NCI-H82 (cell line): ENCODE measurements at places on chromosomes 6 and 20.

DNA sequence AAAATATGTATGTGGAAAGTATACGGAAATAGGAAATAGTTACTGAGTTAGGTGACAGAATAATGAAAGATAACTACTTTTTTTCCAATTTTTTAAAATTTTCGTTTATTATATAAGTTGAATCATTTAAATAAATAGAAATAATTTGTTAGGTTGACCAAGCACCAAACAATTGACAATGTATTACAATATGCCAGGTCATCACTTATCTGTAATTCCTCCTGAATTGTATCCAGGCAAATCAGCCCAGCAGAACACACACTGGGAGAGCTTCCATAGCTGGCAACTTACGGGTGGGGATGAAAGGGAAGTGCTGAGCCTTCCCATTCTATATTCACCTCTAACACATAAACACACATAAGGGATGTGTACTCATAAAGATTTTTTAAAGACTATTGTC lies 40.7 kb downstream of the FAXC start:
- DNase-seq, result no peak

DNA sequence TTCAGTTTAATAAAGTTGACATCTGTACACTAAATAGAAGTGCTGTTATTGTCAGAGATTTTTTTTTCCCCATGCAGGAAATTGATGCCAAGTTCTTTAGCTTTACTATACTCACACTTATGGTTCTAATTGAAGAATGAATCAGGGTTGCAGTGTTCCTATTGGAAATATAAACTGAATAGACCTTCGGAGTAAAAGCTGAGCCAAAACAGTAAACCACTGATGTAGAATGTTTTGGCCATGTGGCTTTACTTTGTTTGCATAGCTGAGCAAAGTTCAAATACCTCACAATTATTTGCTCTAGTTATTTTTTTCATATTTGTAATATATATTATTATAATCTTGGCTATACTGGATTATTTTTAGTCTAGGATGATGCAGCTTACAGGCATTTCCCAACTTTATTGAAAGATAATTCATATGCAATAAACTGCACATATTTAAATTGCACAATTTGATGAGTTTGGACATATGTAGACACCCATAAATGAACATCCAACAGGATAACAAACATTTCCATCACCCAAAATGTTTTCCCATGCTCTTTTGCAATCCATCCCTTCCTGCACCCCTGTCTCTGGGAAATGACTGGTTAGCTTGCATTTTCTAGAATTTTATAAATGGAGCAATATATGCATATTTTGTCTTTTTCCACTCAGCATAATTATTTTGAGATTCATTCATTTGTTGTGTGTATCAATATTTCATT lies 105.8 kb upstream of the NOX3 start:
- no peak for DNase-seq

- DNase-seq, result no peak
These were observed 20.9 kb upstream of the PLCG1 start for GRCh38 chr20:41116282-41116956.

DNA sequence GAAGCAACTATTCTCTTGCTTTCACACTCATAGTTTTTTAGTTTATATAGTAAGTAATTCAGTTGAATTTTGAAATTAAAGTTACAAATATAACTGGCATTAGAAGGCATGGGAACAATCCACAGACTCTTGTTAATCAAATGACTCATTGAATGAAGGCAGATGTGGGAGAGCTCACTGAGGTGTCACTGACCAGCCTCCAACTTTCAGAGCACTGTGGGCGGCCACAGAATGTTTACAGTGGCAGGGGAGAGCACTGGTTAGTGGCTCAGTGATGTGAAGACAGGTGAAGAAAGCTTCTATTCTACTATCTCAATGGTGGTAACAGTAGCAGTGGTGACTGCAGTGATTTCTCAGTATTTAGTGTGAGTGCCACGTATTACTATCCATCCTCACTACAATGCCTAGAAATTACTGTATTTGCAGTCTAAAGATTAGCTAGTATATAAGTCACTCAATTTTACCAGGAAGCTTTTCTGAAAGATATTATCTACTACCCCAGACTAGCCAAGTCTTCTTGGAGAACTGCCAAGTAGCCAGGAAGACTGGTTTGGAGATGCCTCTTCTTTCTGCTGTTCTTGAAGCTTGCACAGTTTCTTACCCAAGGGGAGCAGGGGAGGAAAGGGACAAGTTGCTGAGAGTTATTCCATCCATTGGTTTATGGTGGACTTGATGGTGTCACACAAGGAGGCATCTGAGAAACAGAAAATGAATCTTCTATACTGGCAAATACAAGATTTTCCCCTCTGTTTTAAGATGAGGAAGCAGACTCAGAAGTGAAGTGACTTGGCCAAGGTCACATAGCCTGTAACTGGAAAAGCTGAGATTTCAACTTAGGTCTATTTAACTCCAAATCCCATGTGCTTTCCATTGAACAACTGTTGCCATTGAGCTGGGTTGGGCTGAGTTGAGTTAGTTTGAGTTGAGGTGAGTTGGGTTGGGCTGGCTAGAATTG lies 231.2 kb downstream of the ANKRD60 start:
- DNase-seq, result no peak

GRCh38 chr6:158357570-158358216 lies 45.4 kb downstream of the TULP4 start:
- DNase-seq, result no peak

GRCh38 chr6:24658573-24659560 lies 7.8 kb downstream of the TDP2 start:
- no peak for DNase-seq

- DNase-seq, result no peak
These were observed 198.8 kb upstream of the PREP start for GRCh38 chr6:105601541-105602236.

- no peak for DNase-seq
These were observed 75.4 kb downstream of the ELOVL5 start for GRCh38 chr6:53273370-53273769.

DNA sequence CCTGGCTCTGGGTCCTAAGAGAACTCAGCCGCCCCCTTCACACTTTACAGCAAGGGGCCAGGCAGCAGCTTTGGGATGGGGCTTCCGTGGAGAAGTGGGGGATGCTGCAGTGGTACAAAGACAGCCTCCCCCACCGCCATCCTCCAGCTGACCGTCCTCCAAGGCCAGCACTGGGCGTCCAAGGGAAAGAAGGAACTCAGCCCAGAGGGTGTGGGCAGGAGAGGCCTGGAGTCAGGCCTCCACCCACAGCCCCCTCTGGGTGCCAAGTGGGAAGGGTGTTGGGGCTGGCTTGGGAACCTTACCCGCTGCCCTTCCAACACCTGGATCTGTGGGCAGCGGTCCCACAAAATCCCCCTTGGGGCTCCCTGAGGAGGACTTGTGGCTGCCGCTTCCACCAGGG lies 13.1 kb downstream of the STMN3 start:
- DNase-seq, result no peak

- DNase-seq, result no peak
These were observed 521.5 kb upstream of the IRAK1BP1 start for GRCh38 chr6:78345882-78346281.

DNA sequence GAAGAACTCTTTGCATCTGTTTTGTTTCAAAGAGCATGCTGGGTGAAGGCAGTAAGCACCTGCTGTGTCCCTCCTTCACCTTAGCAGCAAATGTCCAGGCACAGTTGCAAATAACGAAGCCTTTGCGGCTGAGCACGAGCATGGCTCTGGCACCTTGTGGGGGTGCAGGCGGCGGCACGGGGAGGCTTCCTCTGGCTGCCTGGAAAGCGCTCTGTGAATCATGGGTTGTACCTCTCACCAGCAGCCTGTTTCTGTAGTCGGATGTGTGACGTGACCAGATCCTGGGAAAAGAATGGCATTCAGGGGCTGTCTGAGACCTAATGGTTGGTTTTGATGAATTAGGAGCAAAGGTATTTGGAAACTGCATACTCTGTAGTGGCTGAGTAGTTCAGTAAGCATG lies 144.8 kb downstream of the DTNBP1 start:
- no peak for DNase-seq

GRCh38 chr6:37435816-37436215 lies 2.8 kb downstream of the CMTR1 start:
- DNase-seq, result no peak
